ENCODE measurements at places on chromosomes 12 and 14.

DNA sequence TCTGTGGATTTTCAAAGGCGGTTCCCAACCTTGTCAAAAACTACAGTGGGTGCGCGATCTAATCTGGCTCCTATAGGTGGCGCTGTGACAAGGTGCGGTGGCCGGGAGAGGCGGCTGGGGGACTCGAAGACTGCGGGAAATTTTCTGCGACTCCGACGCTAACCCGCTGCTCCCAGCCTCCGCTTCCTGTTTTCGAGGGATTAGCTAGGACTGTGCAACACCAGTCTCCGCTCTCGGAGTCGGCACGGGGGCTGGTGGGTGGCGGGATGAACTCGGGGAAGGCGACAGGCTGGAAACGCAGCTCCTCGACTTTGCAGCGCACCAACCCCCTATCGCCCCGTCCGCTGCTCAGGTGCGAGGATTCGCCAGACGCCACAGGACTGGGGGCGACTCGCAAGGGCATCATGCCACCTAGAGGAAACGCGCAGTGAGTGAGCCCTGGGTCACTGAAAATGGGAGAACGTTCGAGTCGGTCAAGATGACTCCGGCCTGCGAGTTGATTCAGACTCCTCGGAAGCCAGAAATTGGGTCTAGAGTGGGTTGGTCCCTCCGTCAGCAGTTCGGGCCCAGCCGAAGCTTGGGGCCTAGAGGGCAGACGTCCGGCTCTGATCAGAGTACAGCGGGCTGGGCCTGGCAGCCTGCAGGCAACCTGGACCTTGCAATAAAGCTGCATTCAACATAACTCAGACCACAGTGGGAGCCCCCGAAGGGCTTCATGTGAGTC, 5.5 kb upstream of the PAX9 start:
- no peak for DNase-seq

GRCh38 chr12:47811581-47812484, 7.9 kb downstream of the HDAC7 start:
- DNase-seq, result no peak

GRCh38 chr12:12891080-12891880, at the start of gene GPRC5A:
TSS of gene GPRC5A (plus strand) at chr12:12891562. CDS start at chr12:12908250, 16,688 bp downstream.
- peak; percentile 24 for DNase-seq

DNA sequence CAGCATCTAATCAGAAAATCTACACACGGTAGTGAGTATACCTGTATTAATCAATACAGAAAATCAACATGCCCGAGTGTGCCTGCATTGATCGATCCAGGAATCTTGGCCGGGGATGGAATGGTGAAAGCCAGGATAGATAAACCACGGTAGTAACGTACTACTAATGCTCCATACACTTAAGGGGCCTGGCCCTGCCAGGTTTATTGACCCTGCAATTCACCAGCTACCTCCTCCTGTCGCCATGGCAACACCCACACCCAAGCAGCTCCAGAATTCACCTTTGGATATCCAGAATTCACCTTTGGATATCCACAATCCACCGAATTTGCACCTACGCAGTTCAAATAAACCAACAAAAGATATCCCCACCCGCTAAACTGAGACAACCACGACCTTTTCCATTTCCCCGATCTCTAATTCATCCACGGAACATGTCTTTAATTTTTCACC, 14.8 kb upstream of the CALM1 start:
- peak; percentile 43 for DNase-seq

DNA sequence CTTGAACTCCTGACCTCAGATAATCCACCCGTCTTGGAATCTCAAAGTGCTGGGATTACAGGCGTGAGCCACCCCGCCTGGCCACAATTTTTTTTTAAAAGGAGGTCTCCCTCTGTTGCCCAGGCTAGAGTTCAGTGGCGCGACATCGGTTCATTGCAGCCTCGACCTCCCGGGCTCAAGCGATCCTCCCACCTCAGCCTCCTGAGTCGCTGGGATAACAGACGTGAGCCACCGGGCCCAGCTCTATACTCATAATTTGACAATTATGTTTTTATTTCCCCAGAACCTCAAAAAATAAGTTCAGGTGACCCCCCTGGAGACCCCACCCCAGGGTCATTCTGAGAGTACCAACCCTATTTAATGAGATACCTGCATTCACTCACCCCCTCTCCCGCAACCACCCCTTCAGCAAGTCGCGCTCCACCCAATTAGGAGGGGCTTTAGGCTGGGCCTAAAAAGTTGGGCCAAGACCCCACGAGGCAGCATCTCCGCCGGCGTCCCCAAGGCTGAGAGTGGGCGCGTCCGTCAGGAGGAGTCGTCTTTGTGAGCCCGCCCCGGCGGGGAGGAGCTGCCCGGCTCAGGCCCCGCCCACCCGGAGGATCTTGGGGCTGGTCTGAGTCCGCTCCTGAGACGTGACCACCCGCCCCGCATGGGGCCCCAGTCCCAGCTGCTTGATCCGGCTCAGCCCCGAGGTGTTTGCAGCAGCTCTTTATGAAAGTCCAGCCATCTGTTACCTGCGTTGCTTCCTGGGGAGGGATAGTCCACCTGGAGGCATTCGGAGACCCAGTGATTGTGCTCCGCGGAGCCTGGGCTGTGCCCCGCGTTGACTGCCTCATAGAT, at the start of gene ANKRD33:
TSS of gene ANKRD33 (plus strand) at position 628 of the 840 bp plus-strand sequence. CDS start at position 712, 84 bp downstream.
- no peak for DNase-seq

- DNase-seq, result no peak
These were observed 21.3 kb upstream of the RHOJ start for GRCh38 chr14:63182968-63183367.

- DNase-seq, result peak; percentile 36
These were observed 671 bp downstream of the ESYT1 start for GRCh38 chr12:56128670-56129205.

DNA sequence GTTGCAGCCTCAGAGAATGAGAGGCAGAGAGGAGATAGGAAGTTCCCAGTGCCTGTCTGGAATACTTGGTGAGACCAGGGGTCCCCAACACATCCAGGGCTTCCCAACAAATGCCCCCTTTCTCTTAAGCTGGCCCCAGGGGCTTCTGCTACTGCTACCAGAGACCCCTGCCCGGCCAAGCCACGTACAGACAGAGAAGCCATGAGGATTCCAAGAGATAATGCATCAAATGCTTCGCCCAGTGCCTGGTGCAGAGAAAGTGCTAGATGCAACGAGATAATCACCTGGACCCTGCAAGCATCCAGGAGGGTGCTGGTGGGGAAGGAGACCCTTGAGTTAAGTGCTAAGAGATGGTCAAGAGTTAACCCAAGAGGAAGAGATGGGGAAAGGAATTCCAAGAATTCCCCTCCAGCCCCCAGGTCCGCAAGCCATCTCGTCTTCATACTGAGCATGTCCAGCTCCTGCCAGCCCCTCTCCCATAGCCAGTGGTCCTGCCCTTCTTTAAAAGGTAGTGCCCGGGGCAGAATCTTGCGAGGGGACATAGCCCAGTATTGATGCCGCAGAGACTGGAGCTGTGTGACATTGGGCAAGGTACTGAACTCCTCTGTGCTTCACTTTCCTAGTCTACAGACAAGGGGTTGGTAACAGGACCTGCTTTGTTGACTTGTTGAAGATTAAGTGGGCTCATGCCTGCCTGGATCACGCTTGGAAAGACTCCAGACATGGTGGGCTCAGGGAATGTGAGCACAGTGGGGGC, 103.3 kb downstream of the CALM1 start:
- DNase-seq, result no peak

DNA sequence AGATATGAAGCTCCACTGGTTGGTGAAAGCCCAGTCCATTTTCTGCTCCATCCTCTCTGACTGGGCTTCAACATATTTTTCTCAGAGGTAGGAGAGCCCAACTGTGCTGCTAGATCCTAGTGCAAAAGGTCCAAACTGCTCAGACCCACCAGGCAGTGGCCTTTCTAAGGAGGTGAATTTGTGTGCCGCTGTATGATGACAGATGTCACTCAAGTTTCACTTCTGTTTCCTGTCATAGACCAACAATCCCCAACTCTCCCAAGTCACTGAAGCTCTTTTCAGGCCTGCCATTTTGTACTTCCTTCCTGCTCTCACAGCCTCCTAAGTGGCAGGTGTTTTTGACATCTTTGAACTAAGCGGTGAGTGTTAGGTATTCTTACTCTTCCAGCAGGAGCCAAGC, 16.4 kb upstream of the RNASE4 start:
- DNase-seq, result no peak

GRCh38 chr12:9969673-9970072, 1.5 kb upstream of the CLEC12A start:
- no peak for DNase-seq

DNA sequence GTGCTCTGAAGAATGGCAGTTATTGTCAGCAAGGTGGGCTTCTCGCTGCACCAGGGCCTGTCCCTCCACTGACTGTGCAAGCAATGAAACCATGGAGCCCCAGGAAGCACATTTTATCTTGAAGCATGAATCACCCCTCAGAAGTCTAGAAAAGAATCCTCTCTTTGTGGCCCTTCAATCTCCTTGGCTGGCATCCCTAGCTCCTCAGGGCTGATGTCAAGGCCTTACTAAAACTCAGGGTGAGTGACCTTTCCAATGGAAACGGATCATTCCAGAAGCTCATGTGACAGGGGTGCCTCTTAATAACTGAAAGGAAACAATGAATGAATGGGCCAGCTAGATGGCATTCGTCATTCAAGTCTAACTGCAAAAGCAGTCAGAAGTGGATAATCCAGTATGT, 22.3 kb upstream of the PLEKHH1 start:
- DNase-seq, result no peak

DNA sequence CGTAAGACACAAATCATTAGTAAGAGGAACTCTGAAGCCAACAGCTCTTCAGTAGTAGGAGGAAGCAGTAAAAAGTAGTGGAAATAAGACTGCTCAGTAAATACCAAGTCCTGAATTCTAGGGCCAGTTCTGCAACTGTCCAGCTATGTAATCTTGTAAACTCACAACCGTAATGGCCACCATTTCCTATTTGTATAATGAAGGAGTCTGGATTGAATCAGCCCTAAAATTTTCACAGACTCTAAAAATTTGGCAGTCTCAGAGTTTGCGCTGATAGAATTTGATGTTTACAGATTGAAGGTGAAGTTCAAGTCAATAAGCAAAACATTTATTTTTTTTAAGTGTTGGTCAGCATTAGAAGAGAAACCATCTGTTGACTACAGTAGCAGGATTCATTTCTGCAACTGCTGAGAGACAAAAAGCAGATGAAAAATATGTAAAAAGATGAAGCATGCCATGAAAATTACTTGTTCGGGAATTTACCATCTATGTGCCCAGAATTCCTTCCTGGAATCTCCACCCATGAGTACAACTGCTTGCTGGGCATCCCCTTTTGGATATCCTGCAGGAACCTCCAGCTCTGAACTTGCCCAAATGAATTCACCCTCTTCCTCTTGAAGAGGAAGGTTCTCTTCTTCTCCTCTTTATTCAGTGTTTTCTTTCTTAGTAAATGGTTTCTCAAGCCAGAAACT, 47.5 kb downstream of the GALNT4 start:
- no peak for DNase-seq

GRCh38 chr12:13103391-13104033, at the start of gene GSG1:
TSS of gene GSG1 (minus strand) at chr12:13103667. CDS start at chr12:13103512, 155 bp downstream.
- DNase-seq, result no peak

DNA sequence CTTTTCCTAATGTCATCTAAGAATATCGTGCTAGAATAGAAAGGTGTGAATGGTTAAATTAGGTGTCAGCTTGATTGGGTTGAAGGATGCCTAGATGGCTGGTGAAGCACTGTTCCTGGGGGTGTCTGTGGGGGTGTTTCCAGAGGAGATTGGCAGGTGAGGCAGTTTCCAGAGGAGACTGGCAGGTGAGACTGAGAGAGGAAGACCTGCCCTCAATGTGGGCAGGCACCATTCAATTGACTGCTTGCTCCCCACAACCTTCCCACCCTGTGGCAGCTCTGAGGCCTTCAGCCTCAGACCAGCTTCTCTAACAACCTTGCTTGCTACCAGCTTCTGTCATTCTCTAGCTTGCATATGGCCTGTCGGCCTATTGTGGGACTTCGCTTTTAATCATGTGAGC, 9.2 kb downstream of the RNASE9 start:
- no peak for DNase-seq

DNA sequence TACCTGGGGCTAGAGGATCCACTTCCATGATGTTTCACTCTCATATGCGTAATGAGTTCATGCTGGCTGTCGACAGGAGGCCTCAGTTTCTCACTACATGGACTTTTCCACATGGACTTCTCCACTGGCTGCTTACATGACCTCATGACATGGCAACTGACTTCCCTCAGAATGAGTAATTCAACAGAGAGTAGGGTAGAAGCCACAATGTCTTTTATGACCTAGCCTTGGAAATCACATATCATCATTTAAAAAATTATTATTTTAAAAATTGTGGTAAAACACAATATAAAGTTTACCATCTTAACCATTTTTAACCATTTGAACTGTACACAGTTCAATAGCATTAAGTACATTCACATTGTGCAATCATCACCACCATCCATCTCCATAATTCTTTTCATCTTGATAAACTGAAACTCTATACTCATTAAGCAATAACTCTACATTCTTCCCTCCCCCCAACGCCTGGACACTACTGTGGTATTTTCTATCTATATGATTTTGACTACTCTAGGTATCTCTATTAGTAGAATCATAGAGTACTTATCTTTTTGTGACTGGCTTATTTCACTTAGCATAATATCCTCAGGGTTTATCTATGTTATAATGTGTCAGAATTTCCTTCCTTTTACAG, 144.5 kb downstream of the TGFB3 start:
- DNase-seq, result no peak

DNA sequence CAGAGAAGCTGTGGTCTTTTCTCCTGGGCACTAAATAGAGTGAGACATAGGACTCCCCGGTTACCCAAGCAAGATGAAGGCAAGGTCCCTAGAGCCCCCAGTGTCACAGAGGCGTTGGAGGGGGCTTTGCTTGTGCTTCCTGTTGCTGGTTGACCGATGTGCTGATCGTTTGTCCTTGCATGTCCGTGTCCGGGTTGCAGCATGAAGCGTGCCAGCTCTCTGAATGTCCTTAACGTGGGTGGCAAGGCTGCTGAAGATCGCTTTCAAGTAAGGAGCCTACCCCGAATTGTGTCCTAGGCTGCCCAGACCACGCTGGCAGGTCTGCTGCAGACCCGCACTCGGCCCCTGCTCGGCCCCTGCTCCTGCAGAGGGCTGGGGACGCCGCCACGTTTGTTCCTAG, 23.1 kb downstream of the XRCC3 start:
- no peak for DNase-seq

GRCh38 chr14:59358784-59359183, 106.4 kb downstream of the GPR135 start:
- no peak for DNase-seq

DNA sequence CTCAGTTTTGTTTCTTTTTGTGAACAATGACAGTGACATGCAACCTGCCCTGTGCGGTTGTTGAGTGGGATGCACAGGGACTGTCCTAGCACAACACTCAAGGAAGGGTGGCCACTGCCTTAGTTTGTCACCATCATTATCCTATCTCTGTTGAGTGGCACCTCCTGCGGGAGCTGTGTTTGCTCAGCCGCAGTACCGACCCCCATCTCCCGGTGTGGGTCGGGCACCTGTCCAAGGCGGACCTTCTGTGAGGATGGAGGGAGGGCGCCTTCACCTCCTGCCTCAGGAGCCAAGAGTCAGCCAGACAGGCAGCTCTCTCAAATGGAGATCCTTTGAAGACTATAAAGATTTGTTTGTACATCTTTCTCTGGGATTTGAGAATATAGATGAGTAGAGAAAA, 142.1 kb downstream of the TSPAN9 start:
- no peak for DNase-seq
